Thyroid gland (tissue), 4 donors: ENCODE measurements at places on chromosomes 3 and 15. TPM values are rescaled to one million over a fixed set of nuclear protein-coding genes. Genes with fewer than 3 reads are reported as not detected.

DNA sequence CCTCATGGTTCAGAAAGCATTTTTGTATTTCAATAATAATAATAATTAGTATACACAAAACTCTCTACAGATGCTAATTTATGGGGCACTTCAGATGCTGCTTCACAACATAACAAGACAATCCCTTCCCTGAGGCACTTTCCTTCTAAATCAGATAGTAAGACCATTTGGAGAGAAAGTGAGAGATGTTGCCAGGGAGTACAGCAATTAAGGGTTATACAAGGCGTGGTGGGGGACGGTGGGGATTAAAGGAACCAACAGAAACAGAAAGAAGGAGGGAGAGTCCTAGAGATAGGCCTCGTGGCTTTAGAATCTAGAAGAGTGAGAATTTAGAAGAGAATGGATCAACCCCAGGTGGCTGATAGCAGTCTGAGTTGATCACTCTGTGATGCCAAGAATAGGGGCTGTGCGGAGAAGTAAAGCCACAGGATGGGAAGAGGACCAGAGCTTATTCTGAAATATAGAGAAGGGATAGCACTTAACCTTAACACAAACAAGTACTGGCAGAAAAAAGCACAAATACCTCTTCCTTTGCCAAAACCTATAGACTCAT is 76.9 kb downstream of the ETFA start:
- DNase-seq = no peak

DNA sequence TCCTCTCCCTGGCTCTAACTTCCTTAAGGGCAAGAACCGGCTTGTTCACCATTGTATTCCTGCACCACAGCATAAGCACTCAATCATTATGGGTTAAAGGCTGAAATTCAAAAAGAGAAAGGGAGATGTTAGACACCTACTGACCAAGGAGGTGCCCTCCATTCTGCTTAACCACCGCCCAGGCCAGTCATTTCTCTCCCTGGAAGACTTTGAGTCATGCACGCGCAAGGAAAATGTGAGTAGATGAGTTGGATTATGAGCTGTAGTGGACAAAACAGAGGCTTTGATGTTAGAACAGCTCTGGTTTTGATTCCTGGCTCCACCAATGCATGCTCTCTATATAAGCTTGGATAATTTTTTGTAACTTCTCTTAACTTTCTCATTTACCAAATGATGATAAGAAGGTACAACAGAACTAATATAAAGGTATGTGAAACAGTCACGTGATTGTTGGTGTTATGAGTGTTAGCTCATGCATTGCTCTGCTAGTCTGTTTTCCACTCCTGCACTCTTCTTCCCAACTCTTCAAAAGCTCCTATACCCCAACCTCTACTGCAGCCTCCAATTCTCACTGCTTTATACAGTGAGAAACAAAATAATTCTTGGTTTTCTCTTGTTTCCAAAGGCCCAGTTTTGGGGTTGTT is 148.4 kb upstream of the ATP11B start:
- DNase-seq = no peak

DNA sequence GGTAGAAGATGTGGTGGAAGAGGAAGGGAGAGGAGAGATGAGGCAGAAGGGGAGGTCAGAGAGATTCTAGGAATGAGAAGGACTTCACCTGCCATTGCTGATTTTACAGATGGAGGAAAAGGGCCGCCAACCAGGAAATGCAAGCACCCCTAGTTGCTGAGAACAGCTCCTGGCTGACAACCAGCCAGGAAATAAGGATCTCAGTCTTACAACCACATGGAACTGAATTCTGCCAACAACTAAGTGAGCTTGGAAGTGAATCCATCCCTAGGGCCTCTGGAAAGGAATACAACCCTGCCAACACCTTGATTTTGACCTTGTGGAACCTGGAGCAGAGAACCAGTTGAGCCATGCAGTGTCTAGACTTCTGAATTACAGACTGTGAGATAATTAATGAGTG is 86.6 kb downstream of the EDEM1 start:
- DNase-seq = no peak

- no peak for DNase-seq
These were observed 23.0 kb upstream of the NMD3 start for GRCh38 chr3:161197855-161198850.

- DNase-seq = no peak
These were observed 44.6 kb upstream of the MME start for GRCh38 chr3:155035553-155035952.

GRCh38 chr3:126621171-126621570 is 33.8 kb downstream of the TXNRD3 start:
- DNase-seq = no peak

DNA sequence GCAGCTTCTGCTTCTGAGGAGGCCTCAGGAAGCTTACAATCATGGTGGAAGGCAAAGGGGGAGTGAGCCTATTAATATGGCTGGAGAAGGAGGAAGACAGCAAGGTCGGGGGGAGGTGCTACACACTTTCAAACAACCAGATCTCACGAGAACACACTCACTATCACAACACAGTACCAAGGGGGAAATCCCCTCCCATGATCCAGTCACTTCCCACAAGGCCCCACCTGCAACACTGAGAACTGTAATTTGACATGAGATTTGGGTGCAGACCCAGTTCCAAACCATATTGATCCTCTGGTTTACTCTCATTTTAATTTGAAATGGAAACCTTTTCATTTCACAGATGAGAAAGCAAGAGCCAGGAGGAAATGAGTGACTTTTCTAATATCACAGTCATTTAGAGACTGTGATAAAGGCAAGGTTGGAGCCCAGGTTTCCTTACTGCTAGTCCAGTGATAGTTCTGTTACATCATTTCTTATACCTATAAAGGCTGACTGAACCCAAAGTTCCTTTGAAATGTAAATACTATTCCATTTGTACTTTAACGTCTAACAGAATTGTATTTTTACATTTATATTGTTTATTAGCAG is 105.8 kb upstream of the GAP43 start:
- DNase-seq = no peak

GRCh38 chr15:52233405-52233804 is 42.2 kb upstream of the GNB5 start:
- DNase-seq = no peak

DNA sequence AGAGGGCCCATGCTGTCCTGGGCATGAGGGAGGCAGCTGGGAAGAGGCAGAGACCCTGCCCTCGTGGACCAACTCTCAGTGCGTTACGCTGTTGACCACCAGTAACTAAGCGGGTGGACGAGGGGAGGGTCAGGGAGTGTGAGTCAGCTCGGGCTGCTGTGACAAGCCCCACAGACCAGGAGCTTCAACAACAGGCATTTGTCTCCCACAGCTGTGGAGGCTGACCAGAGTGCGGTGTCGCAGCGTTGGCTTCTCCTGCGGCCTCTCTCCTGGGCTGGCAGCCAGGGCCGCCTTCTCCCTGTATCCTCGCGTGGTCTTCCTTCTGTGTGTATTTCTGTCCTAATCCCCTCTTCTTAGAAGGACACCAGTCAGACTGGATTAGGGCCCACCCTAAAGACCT is 13.0 kb downstream of the EFCC1 start:
- DNase-seq = no peak

DNA sequence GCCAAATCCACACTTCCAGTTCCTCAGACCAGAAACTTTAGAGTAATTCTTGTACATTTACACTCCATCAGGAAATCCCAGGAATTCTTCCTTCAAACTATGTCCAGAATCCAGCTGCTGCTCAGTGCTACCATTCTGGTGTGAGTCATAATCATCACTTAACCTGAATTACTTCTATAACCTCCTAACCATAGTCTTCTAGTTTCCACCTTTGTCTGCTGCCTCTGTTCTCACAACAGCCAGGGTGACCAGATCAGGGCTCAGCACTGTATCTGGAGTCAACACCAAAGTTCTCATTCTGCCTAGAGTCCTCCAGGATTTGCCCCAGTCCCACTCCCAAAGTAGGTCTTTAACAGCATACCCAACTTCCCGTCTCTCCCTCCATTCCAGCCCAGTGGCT is 3.4 kb downstream of the CLDND1 start:
- DNase-seq = no peak

- no peak for DNase-seq
These were observed 155.2 kb upstream of the C2CD4B start for GRCh38 chr15:62320259-62320658.

DNA sequence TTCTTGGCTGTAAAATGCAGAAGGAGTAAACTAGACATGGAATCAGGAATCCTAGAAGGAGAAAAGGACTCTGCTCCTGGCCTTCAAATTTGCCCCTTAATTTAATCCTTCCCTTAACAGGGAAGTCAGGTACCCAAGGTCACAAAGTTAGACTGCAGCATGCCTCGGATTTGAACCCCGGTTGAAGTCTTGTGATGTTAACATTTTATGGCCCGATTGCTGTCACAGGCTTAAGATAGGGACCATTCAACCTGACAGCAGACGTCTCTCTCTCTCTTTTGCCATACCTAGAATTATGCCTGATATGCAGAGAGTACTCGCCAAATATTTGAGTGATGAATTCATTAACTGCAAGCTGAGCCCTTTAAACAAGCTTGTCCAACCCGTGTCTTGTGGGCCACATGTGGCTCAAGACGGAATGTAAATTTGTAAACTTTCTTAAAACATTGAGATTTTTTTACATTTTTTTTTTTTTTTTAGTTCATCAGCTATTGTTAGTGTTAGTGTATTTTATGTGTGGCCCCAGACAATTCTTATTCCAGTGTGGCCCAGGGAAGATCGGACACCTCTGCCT is 217.2 kb downstream of the THSD4 start:
- no peak for DNase-seq

GRCh38 chr15:36156879-36157427 is 422.5 kb upstream of the CDIN1 start:
- DNase-seq = no peak

DNA sequence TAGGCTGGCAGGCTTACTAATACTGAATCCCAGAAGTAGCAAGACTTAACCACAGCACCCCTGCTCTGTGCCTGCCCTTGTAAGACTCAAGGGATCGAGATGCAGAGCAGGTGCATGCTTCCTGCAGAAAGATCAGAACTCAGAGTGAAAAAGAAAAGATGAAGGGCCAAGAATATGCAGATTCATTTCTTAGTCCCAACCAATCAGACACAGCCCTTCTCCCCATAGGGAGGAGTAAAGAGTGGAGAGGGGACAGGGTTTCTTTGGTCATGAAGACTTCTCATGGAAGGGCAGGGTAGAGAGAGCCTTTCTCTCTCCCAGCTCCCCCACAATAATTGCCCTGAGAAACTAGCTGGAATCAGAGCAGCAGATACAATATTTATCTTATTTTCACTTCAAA is 105.6 kb upstream of the MB21D2 start:
- no peak for DNase-seq

- no peak for DNase-seq
These were observed 10.7 kb downstream of the RNF123 start for GRCh38 chr3:49700014-49700413.

GRCh38 chr3:69305011-69305410 is 80.9 kb downstream of the FRMD4B start:
- no peak for DNase-seq

- DNase-seq = peak; percentile 32
These were observed 10.3 kb downstream of the DCBLD2 start for GRCh38 chr3:98890965-98891910.

GRCh38 chr15:57224664-57225063 is 151.6 kb upstream of the CGNL1 start:
- DNase-seq = no peak

DNA sequence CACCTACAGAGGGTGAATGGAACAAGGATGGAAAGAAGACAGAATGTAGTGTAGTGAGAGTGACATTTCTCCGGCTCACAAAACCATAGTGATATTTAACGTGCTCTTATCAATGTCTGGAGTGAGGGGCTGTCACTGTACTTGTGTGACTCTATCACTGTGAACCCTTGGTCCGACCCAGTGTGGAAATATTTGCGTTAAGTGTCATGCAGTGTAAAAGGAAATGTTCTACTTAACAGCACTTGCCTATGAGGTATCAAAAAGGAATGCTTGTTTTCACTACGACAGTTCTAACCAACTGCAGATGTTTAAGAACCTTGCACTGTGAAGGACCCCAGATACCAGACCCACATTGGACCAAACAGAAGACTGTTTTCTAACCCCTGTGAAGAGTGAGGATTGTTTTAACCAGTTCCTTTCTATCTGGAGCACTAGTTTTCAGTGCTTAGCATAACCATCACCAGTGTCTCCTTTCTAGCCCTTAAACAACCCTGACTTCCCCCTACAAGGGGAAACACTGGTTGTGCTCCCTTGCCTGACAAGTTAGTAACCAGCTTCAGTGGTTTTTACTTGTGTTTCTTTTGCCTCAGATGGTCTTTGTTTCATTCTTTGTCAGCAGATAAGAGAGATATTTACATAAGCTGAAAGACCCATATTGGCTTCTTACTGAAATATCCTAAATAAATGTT is 144.7 kb upstream of the ABHD17C start:
- DNase-seq = no peak

GRCh38 chr15:78976691-78977090 is 31.8 kb upstream of the CTSH start:
- no peak for DNase-seq

GRCh38 chr3:71056327-71056726 is 527.2 kb downstream of the FOXP1 start:
- DNase-seq = no peak

DNA sequence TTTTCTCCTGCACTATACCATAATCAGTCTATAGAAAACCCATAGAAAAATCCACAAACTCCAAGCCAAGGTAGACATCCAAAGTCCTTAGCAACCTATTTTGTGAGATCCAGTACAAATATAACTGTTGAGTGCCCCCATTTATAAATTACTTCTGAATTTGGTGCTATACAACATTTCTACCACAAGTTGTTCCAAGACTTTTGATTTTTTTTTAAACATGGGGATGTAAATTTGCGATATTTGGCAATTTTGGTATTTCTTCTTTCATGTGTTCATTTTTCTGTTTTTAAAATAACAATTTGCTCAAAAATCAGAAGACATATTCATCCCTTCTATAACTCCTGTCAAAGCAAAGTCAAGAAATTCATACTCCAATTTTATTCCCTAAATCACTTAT is 763.8 kb downstream of the ROBO1 start:
- no peak for DNase-seq

DNA sequence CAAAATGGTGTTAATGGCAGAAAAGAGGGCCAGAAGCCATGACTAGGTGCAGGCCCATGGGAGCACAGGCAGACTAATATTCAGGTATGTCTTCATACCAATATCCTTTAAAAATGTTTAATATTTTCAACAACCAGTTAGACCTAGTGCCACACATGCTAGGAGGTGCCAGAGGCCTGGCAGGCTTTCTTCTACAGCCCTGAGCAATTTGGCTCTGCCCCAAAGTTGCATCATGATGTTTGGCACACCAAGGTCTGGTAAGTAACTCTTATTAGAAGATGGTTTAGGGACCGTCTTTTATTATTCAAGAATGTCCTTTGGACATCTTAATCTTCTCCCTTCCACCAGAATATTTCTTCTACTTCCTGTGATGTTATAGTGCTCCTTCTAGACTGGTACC is 34.8 kb downstream of the MITF start:
- DNase-seq = peak; percentile 29

- no peak for DNase-seq
These were observed 16.1 kb upstream of the EXOG start for GRCh38 chr3:38480093-38480445.

GRCh38 chr3:72085036-72085435 is 300.1 kb upstream of the PROK2 start:
- no peak for DNase-seq

IL17RC gene
- 64.2 TPM for total RNA-seq

TMEM158 gene
- total RNA-seq = 0.40 TPM

C3orf70 gene
- 1.6 TPM for total RNA-seq

PRKCD gene
- 75.8 TPM for total RNA-seq

RARB gene
- total RNA-seq = 19.3 TPM

CTDSPL gene
- 32.8 TPM for total RNA-seq

TGM5 gene
- not detected for total RNA-seq

IMPG2 gene
- total RNA-seq = 0.24 TPM

HRG gene
- total RNA-seq = not detected

GPR87 gene
- not detected for total RNA-seq
